Tibial nerve (tissue), 4 donors: ENCODE measurements at places on chromosomes 1 and 21.

DNA sequence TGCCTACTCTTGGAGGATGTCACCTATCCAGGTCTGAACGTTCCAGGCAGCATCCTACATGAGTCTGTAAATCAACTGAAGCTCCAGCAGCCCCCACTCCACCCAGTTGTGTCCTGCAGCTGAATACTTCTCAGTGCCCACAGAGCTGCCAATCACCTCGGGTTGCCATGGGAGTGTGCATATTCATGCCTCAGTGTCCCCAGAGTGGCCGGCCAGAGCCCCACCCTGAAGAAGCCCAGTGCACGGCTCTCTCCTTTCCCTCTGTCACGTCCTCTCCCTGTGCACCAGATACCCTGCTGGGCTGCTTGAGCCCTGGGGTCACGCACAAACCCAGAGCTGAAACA is 16.1 kb upstream of the GSTM4 start:
- DNase-seq, result peak; percentile 1

DNA sequence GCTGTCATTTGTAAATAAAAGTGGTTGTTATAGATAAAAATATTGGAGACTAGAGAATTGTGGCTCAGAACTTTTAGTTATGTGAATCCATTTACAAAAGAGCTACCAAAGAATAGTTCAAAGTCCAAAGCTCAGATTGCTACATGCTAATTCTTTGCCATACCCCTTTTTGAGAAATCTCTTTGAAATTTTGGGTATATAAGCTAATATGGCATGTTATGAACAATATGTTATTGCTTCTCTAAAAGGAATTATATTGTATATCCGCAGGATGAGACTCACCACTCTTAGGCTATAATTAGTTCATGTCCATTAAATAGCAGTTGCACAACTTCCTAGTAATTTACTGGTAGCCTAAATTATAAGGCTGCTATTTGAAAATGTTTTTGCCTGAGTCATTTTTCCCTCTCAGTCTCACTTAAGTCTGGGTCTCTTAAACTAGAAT is 178.0 kb downstream of the ZNF281 start:
- DNase-seq, result no peak

DNA sequence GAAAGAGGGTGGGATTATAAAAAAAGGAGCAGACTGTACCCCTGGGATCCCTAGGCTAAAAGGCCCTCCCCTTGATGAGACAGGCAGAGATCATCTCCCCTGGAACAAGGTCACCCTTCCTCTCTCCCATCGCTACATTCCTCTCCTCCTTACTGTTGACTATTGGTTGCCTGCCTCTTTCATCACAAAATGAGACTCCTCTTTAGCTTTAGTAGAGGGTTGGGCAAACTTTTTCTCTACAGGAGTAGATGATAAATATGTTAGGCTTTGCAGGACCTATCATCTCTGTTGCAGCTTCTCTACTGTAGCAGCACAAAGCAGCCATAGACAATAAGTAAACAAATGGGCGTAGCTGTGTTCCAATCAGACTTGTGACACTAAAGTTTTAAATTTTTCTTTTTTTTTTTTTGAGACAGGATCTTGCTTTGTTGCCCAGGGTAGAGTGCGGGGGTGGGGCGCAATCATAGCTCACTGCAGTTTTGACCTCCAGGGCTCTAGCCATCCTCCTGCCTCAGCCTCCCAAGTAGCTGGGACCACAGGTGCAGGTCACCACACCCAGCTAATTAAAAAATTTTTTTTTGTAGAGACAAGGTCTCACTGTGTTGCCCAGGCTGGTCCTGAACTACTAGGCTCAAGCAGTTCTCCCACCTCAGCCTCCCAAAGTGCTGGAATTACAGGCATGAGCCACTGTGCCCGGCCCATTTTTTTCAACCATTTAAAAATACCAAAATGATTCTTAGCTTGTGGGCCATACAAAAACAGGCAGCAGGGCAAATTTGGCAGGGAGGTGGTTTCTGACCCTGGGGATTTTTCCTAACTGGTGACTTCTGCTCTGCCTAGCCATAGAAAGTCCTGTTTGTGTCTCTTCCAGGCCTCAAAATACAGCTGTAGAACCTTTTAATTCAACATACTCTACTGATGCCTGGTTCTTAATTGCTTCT is 15.1 kb downstream of the MCL1 start:
- no peak for DNase-seq

DNA sequence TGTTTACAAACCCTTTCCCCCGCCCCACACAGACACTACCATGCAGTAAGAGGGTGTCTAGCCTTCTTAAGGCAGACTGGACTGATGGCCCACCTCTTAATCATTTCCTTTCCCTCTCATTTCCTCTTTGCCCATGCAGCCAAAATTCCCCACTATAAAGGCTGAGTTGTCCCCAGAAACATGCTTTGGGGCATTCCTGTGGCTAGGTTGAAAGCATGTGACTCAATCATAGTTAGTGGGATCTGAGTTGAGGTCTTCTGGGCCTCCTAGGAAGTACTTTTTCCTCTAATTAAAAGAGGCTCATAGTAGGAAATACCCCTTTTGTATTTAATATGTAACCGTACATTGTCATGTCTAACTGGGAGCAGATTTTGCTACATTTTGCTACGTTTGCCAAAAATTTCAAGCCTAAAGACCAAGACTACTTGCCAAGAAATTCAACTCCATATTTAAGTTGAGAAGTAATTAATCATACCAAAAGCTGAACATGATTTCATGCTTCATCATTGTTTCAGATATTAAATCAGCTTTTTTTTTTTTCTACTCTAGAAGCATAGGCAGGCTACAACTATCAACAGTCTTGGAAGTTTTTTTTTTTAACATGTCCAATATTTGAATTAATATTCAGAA is 174.7 kb downstream of the ADGRL4 start:
- no peak for DNase-seq

- no peak for DNase-seq
Observed at GRCh38 chr1:19360843-19361610, 48.9 kb downstream of the SLC66A1 start.

DNA sequence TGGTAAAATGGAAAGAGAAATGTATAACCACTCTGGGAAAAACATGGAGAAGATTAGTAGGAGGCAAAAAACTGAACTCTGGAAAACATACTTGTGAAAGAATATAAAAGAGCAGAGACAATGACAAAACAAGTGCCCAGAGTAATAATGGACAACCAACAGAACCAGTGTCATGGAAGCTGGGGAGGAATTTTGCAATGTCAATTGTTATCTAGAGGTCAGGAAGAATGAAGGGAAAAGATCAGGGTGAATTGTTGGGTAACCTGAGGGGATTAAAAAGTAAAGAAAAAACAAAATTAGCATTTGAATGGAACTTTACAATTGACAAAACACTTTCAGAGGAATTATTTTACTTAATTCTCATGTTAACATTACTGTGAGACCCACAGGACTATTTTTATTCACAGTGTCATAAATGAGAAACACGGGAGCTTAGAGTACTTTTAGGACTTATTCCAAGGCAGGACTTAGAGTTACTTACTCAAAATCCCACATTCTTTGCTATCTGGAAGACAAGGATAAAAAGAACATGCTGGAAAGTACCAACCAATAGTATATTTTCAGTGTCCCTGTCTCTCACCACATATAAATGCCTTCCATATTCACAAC is 19.5 kb downstream of the JAM2 start:
- DNase-seq, result no peak

DNA sequence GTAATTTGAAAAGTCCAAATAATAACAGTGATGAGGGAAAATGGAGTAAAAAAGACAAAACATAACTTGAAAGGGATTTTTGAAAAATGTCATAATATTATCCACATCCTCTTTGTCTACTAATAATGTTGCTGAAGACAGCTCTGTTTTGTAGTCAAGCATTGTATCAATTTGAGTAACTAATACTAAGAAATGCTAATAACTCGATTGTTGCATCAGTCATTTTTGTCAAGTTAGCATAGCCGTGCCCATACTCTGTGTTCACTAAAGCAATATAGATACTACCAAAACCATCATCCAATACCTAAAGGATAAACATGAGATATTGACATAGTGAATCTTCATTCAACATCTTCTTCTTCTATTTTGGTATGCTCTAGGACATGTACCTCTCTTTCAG is 17.3 kb downstream of the PDC start:
- no peak for DNase-seq

DNA sequence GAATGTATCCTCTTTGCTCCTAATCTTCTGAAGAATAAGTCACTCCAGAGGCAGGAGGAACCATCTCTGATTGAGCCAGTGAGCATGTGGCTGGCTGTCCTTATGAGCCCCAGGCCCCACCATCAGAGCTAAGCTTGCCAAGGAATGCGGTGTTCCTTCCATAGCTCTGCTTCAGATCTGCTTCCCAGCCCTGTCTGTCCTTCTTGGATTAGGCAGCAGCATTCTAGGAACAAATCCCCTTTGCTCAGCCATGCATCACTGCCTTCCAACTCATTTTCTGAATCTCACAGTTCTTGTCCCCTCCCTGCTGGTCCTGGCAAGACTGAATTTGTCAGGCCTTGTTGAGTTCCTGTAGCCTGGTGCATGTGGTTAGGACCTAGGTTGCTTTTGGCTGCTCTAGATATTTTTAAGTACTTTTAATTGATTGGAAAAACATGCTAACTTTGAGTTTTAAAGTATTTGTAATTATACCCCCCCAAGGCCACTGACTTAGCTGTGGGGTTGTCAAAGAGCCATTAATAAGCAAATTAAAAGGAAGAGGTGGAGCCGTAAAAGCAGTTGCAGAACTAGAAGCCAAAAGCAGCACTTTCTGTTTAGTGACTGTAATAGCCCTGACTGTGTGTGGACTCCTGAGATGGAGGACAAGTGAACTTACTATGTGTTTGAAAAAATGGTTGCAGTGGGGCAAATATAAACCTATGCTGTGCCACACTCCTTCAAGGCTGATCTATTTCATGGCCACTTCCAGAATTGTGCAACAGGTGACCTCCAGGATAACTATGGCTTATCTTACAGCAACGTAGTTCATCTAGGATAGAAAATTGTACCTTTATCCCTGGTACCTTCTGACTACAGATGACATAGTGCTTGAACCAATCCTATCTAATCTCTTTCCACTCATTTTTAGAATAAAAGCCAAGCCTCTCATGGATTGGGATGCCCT is 61.3 kb upstream of the BACH1 start:
- no peak for DNase-seq

DNA sequence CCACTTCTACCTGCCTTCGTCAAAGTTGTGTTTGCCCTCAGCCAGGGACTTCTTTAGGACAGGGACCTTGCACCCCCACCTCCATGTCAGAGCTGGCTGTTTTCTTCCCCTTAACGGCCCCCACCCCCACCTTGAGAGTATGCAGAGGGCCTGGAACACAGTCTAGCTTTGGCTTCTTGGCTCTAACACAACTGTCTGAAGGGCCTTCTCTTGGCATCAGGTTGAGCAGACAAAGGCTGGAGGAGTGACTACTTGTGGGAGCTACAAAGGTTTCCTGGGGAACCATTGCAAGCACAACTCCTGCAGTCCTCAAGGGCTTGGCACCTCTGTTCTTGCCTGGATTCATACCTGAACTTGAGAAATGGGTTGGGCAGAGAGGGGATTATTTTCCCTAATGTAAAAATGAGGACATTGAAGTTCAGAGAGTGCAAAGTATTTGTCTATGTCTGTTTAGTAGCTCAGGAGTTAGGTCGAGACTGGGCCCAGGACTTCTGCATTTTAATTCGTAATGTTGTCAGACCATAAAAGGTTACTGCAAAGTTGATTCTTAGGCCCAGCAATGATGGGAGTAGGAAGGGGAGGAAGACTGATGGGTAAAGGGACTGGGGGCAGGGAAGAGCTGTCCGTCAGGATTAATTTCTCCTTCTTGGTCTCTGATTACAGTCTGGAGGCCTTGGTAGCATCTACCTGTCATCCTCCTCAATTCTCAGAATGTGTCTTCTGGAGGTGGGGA is 2.6 kb downstream of the CYP4B1 start:
- DNase-seq, result no peak

DNA sequence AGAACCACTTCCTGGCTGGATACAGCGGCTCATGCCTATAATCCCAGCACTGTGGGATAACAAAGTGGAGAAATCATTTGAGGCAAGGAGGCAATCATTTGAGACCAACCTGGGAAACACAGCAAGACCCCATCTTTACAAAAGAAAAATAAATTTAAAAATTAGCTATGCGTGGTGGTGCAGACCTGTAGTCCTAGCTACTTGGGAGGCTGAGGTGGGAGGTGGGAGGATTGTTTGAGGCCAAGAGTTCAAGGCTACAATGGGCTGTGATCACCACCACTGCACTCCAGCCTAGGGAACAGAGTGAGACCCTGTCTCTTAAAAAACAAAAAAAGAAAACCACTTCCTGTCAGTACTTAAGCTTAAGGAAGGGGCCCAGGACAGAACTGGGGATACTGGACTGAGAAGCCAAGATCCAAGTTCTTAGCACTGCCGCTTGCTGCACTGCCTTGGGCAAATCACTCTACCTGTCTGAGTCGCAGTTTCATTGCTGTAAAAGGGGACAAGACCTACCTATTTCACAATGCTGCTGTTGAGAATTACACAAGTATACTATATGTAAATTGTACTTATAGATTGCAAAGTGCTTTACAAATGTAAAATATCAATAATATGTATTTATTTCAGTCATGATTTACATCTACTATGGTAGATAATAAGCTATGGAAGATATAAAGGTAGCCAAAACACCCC is 154.9 kb downstream of the RERE start:
- no peak for DNase-seq

DNA sequence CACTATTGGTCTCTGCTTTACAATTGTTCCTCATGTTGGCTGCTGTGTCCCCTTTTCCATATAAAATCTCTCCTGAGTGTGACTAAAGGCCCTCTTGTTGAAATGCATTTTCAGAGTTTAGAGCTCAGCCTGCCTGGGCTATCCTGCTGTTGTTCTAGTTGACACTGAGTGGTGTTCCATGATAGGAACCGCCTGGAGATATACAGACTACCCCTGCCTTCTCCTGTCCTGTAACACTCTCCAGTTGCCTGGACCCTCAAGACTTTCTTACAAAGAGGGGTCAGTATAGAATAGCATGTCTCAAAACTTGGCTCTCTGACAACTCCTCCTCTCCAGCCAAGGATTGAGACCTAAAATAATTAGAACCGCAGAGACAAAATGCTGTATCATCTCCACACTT is 152.0 kb upstream of the POU3F1 start:
- DNase-seq, result no peak
